Fibroblast of skin of back (primary cell): ENCODE measurements at places on chromosomes 5 and 9.

- DNase-seq, result no peak
These were observed 115.4 kb downstream of the SLC25A46 start for GRCh38 chr5:110854200-110854599.

GRCh38 chr9:37995961-37996818 is 72.8 kb downstream of the SHB start:
- DNase-seq, result no peak

- peak; percentile 93 for DNase-seq
These were observed 49.6 kb downstream of the ANKRD55 start for GRCh38 chr5:56183506-56183905.

- DNase-seq, result no peak
These were observed 32.5 kb downstream of the C9orf152 start for GRCh38 chr9:110175275-110175968.

DNA sequence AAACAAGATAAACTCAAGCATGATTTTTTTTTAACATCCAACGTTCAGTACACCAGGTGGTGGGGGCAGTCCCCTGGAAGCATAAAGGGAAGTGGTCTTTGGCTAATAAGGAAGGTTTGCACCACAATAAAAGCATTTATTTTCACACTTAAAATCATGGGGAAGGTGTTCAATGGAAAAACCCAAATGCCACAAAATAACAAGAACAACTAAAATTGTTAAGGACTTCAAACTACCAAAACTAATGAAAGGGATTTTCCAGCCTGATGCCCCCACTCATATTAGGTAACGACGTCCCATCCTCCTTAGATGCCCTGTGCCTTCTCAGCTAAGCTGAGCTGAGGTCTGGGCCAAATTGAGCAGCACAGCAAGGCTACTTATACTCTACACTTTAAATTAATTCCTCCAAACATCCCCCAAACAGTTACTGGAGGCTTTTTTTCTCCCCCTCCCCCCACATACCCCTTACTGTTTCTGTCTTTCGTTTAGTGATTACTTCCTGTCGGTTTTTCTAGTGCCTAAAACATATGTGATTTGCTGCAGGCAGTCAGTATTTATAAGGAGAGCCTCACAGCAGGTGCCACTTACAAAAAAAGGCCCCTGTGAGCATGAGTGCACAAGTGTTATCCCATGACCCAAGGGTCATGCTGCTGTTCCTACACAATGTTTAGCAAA is 259.7 kb upstream of the ZNF608 start:
- DNase-seq, result no peak

GRCh38 chr9:88996921-88997235 is 5.6 kb downstream of the S1PR3 start:
- no peak for DNase-seq

DNA sequence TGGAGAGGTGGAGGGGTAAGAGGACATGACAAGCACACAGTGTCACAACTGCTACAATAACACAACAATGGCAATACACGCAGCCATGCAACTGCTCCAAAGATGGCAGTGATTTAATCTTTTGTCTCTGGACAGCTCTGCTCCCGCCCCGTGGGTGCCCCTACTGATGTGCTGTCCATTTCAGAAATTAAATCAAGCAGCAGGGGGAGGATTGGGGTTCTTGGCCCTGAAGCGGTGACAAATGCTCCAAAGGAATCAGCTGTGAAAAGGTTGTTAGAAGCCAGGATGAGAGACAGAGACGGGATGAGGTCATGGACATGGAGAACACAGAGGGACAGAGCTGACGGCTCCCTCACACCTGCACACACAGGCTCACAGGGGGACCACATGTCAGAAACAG is 22.6 kb downstream of the CNTFR start:
- no peak for DNase-seq

- DNase-seq, result peak; percentile 73
These were observed 97.4 kb upstream of the ALDH1A1 start for GRCh38 chr9:73050065-73050816.

DNA sequence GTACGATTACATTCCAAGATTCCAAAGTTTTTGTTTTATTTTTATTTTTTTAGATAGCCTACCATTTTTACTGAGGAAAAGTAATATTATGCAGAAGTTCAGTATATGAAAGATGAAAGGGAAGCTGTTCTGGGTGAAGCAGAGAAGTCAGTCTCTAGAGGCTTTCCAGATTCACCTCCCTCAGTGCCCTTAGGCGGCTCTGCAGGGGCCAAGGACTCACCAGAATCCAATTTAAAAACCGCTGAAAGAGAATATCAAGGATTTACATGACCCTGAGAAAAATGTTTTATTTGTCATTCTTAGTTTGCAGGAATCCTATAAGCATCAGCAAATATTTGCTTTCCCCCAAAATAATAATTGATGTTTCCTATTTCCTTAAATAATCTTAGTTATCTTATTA is 1084.6 kb upstream of the ARRDC3 start:
- no peak for DNase-seq

GRCh38 chr9:85527331-85528020 is 214.3 kb downstream of the AGTPBP1 start:
- no peak for DNase-seq

DNA sequence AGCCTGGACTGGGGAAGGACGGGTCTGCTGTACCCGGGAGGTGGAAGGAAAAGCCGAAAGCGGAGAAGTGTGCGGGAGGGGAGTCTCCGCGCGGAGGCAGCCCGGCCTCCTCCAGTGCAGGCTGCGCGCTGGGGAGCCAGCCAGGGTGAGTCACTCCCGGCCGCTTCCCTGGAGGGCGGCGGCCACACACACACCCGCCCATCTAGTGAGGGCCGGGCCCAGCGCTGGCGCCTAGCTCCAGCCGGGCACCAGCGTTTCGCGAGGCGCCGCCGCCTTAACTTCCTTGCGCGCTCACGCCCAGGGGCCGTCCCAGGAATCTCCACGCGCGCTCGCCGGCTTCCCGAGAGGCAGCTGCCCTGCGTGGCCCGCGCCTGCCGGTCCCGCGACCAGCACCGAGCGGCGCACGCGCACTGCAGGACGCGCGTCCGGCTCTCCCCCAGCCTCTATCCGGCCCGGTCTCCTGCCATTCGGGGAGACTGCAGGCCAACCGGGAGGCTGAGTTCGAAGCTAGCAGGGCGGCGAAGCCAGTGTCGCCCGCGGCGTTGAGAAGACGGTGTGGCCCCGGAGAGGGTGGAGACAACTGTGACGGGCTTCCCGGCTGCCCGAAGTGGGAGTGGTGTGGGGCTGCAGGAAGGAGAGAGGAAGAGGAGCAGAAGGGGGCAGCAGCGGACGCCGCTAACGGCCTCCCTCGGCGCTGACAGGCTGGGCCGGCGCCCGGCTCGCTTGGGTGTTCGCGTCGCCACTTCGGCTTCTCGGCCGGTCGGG is at the start of gene JAK2:
Gene JAK2 (plus strand): TSS at position 652 of the 765 bp plus-strand sequence. CDS start 36,716 bp downstream, outside the sequence.
- peak; percentile 96 for DNase-seq

DNA sequence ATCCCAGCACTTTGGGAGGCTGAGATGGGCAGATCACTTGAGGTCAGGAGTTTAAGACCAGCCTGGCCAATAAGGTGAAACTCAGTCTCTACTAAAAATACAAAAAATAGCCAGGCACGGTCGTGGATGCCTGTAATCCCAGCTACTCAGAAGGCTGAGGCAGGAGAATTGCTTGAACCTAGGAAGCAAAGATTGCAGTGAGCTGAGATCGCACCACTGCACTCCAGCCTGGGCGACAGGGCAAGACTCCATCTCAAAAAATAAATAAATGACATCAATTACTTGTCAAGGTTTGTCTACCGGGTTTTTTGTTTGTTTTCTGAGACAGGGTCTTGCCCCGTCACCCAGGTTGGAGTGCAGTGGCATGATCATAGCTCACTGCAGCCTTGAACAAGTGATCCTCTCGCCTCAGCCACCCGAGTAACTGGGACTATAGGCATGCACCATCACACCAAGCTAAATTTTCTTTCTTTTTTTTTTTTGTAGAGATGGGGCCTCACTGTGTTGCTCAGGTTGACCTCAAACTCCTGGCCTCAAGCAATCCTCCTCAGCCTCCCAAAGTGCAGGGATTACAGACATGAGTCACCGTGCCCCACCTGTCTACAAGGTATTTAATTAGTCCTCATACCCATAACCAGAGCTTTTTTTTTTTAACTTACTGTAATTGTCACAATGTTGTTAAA is 64.9 kb downstream of the SUSD1 start:
- no peak for DNase-seq

- no peak for DNase-seq
These were observed 245.0 kb downstream of the PSAT1 start for GRCh38 chr9:78541868-78542443.
